SJCRH30 (cell line): ENCODE measurements at places on chromosomes 6 and 20. TPM values are rescaled to one million over a fixed set of nuclear protein-coding genes. Genes with fewer than 3 reads are reported as not detected.
A peak's percentile ranks its signal among the peaks of the same experiment; 100 is the strongest.

Gene EFCAB8
- total RNA-seq, result 0.28 and 0.58 TPM in 2 replicates

Gene TCF21
- total RNA-seq, result not detected in 2 replicates

Gene SSTR4
- total RNA-seq, result not detected in 2 replicates

Gene HLA-DQA1
- total RNA-seq, result not detected in 2 replicates

Gene BPIFB1
- not detected in 2 replicates for total RNA-seq

Gene BFSP1
- total RNA-seq, result not detected in 2 replicates

Gene RAET1L
- not detected in 2 replicates for total RNA-seq

Gene ANKRD66
- not detected in 2 replicates for total RNA-seq

Gene MLN
- total RNA-seq, result not detected in 2 replicates

Gene NRN1
- total RNA-seq, result 110 and 114 TPM in 2 replicates

Gene LRFN2
- not detected in 2 replicates for total RNA-seq

- H3K4me1 ChIP-seq, result peaks cover 16% of the 10 kb centered on the region
- H3K36me3 ChIP-seq, result no peaks in the 10 kb centered on the region
- DNase-seq, result no peak
- no peak overlapping the region for H3K27ac ChIP-seq
- no peaks in the 10 kb centered on the region for H3K27me3 ChIP-seq
These were observed 96.0 kb downstream of the SASH1 start for GRCh38 chr6:148438632-148439031.

DNA sequence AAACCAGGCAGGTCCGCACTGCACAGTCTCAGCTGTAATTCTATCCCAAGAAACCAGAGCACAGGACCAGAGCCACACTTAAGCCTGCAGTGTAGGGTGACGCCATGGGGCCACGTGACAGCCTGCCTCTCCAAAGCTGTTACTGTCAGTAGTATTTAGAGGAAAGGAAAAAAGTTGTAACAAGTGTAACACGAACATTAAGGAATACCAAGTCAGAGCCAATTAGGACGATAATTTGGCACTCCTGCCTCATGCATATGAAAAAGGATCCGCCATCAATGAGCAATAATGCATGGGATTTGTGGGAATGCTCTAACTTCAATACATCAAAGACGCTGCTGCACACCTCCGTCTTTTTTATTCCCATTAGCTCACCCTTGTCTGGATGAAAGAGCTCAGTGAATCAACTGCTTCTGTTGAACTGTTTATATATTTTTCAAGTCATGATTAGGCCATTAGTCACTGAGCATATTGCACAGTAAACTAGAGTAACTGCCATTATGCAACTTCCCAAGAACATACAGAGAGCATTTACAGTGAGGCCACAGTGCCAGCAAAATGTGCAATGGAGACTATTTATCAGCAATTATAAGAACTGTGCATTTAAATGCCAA is 79.9 kb downstream of the ATXN1 start:
- DNase-seq, result no peak
- H3K27ac ChIP-seq, result no peak overlapping the region
- no peaks in the 10 kb centered on the region for H3K36me3 ChIP-seq
- no peak overlapping the region for H3K4me3 ChIP-seq
- H3K27me3 ChIP-seq, result no peaks in the 10 kb centered on the region
- no peaks in the 10 kb centered on the region for H3K4me1 ChIP-seq

GRCh38 chr6:168949981-168950857 is 303.4 kb downstream of the THBS2 start:
- H3K4me3 ChIP-seq, result no peak overlapping the region
- no peaks in the 10 kb centered on the region for H3K36me3 ChIP-seq
- no peak for DNase-seq
- no peaks in the 10 kb centered on the region for H3K27me3 ChIP-seq

GRCh38 chr6:16168858-16169257 is 40.0 kb downstream of the MYLIP start:
- H3K4me3 ChIP-seq, result no peak overlapping the region
- H3K27ac ChIP-seq, result no peak overlapping the region
- H3K27me3 ChIP-seq, result no peaks in the 10 kb centered on the region

- H3K27me3 ChIP-seq, result no peaks in the 10 kb centered on the region
- peak overlapping the region; percentile 39 for H3K27ac ChIP-seq
- H3K4me3 ChIP-seq, result peak overlapping the region; percentile 69
- no peaks in the 10 kb centered on the region for H3K36me3 ChIP-seq
These were observed 70.7 kb upstream of the PRSS16 start for GRCh38 chr6:27176523-27177484.

GRCh38 chr6:8215631-8216030 is 113.3 kb upstream of the EEF1E1 start:
- no peak overlapping the region for H3K4me3 ChIP-seq
- no peak for DNase-seq
- H3K36me3 ChIP-seq, result no peaks in the 10 kb centered on the region
- no peak overlapping the region for H3K27ac ChIP-seq

DNA sequence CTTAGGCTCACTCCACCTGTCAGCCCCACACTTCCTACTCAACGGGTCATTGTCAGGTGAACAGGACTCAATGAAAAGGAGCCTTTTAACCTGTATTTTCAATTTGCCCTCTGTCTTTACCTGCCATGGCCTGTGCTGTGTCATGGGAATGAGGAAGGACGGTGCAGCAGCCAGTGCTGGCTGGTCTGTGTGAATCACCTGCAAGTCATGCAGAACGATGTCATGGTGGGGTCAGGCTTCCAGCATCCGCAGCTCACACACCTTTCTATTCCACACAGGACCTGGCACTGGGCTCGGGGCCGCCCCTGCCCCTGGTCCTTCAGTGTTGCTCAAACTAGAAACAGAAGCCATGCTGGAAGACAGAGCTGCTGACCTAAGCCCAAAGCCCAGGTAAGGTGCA is 188.7 kb upstream of the GMDS start:
- no peaks in the 10 kb centered on the region for H3K27me3 ChIP-seq
- DNase-seq, result no peak
- H3K27ac ChIP-seq, result no peak overlapping the region
- peaks cover 22% of the 10 kb centered on the region for H3K4me1 ChIP-seq
- no peak overlapping the region for H3K4me3 ChIP-seq
- H3K36me3 ChIP-seq, result no peaks in the 10 kb centered on the region

GRCh38 chr6:140566781-140567277 is 1192.4 kb upstream of the CITED2 start:
- no peak overlapping the region for H3K4me3 ChIP-seq
- DNase-seq, result peak; percentile 37
- H3K36me3 ChIP-seq, result no peaks in the 10 kb centered on the region
- H3K27ac ChIP-seq, result no peak overlapping the region
- no peaks in the 10 kb centered on the region for H3K27me3 ChIP-seq
- H3K4me1 ChIP-seq, result peaks cover 10% of the 10 kb centered on the region

- no peak for DNase-seq
- no peak overlapping the region for H3K4me3 ChIP-seq
- H3K27me3 ChIP-seq, result peaks cover 38% of the 10 kb centered on the region
- H3K36me3 ChIP-seq, result no peaks in the 10 kb centered on the region
- no peaks in the 10 kb centered on the region for H3K4me1 ChIP-seq
These were observed 106.5 kb downstream of the ATP9A start for GRCh38 chr20:51661609-51662178.

GRCh38 chr20:19212821-19213502 is 520 bp downstream of the SLC24A3 start:
- H3K4me1 ChIP-seq, result no peaks in the 10 kb centered on the region
- H3K27ac ChIP-seq, result no peak overlapping the region
- no peaks in the 10 kb centered on the region for H3K36me3 ChIP-seq
- DNase-seq, result peak; percentile 62
- H3K27me3 ChIP-seq, result peaks cover 25% of the 10 kb centered on the region

DNA sequence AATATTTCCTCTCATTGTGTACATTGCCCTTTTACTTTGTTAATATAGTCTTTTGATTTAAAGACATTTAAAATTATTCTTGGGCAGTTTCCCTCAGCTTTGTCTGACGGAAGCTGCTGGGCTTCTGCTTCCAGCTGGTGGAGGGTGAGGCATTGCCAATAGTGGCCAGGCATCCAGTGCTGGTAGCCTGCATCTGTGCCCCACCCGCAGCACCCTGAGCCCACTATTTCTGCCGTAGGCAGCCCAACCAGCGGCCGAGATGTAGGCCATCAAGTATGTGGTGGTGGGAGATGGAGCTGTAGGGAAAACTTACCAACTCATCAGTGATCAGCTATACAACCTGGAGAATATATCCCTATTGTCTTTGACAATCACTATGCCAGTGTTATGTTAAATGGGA is 226.0 kb upstream of the SYNCRIP start:
- H3K4me3 ChIP-seq, result no peak overlapping the region
- H3K4me1 ChIP-seq, result no peaks in the 10 kb centered on the region
- no peaks in the 10 kb centered on the region for H3K36me3 ChIP-seq

DNA sequence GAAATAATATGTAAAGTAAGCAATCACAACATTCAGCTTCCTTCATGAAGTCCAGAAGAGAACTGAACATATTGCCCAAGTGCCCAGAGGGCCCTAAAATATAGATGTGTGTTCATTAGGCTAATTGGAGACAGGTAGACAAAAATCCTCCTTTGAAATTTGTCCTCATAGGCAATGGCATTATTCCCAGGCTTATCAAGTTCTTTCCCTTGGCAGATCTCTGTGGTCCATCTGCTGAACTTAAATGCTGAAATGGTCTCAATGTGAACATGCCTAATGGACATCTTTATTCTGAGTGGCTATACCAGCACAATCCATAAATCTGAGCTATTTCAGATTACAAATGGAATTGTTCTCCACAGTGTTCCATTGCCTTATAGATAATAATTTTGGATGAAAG is 79.0 kb upstream of the BMP5 start:
- no peaks in the 10 kb centered on the region for H3K4me1 ChIP-seq
- DNase-seq, result no peak
- H3K27ac ChIP-seq, result no peak overlapping the region
- H3K36me3 ChIP-seq, result no peaks in the 10 kb centered on the region
- no peaks in the 10 kb centered on the region for H3K27me3 ChIP-seq
- H3K4me3 ChIP-seq, result no peak overlapping the region

DNA sequence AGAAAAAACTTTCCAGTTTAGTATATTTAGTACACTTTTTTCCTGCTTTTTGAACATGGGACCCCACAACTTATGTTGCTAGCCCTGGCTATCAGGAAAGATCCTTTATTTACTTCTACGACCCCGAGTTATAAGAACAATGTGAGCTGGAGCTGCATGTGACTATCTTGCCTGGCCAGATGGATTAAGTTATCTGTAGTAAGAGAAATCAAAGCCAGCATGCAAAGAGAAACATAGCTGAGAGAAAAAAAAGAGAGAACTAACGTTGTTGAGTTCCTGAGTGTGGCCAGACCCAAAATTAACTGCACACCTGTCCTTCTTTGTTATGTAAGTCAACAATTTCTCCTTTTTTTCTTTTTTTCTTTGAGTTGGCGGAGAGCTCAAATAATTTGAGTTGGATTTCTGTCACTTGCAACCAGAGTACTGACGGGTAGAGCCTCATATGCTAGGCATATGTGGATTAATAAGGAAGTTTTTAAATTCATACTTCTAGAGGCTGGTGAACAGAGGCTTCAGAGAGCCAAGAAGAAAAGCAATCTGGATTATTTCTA is 219.5 kb downstream of the HACE1 start:
- H3K27ac ChIP-seq, result no peak overlapping the region
- no peaks in the 10 kb centered on the region for H3K36me3 ChIP-seq
- no peak for DNase-seq
- H3K27me3 ChIP-seq, result no peaks in the 10 kb centered on the region

GRCh38 chr6:137489046-137490005 is 4.9 kb downstream of the OLIG3 start:
- no peak overlapping the region for H3K4me3 ChIP-seq
- no peak overlapping the region for H3K27ac ChIP-seq
- no peaks in the 10 kb centered on the region; the same call in 1 of the 2 replicates for H3K27me3 ChIP-seq
- DNase-seq, result no peak

GRCh38 chr20:6665621-6666355 is 101.7 kb upstream of the BMP2 start:
- no peak overlapping the region for H3K4me3 ChIP-seq
- H3K27me3 ChIP-seq, result no peaks in the 10 kb centered on the region
- H3K4me1 ChIP-seq, result peaks cover 17% of the 10 kb centered on the region
- peak overlapping the region; percentile 19; the same call in 1 of the 2 replicates for H3K27ac ChIP-seq

GRCh38 chr6:129619579-129620233 is 90.3 kb downstream of the ARHGAP18 start:
- no peaks in the 10 kb centered on the region; the same call in 1 of the 2 replicates for H3K4me1 ChIP-seq
- 0 out of 2 replicates have a peak, but pooled peaks cover 2% of the 10 kb centered on the region for H3K36me3 ChIP-seq
- no peaks in the 10 kb centered on the region for H3K27me3 ChIP-seq
- H3K27ac ChIP-seq, result no peak overlapping the region

DNA sequence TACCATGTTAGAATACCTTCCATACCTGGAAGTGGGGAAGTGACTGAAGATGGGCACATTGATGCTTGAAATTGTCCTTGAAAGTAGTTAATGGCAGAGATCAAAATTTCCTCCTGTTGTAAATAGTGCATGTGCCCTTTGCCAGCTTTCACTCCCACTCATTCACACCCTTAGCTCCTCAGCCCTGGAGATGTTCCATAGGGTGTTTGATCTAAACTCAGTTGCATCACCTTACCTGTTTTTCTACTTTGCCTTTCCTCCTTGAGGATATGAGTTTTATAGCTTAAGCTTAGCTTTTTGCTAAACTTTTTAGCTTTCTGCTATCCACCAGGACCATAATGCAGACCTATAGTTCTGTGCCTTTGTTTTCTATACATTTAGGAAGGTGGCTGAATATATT is 69.0 kb downstream of the CEP57L1 start:
- H3K4me1 ChIP-seq, result peaks cover 15% of the 10 kb centered on the region
- H3K36me3 ChIP-seq, result peaks cover 2% of the 10 kb centered on the region; the same call in 1 of the 2 replicates
- no peak overlapping the region for H3K4me3 ChIP-seq
- H3K27me3 ChIP-seq, result no peaks in the 10 kb centered on the region
- H3K27ac ChIP-seq, result no peak overlapping the region
- DNase-seq, result no peak

- no peak for DNase-seq
- no peak overlapping the region for H3K27ac ChIP-seq
- H3K4me1 ChIP-seq, result peaks cover 32% of the 10 kb centered on the region
These were observed 13.0 kb upstream of the TGM2 start for GRCh38 chr20:38178065-38178491.

DNA sequence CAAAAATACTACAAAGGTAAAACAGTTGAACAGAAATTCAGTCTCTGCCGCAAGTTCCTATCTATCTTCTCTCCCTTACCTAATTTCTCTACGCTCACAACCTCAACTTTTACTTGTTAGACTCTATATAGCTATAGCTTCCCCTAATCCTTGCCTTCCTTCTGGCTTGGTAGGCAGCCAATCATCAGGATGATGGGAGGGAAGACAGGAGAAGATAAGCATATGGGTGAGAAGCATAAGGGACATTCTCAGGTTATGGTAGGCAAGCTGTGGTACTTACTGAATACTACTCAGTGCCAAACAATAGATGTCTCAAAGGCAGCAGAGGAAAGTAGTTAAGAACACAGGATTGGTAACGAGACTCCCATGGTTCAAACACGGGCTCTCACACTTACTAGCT is 7.8 kb downstream of the CCNC start:
- H3K27ac ChIP-seq, result no peak overlapping the region
- no peaks in the 10 kb centered on the region for H3K27me3 ChIP-seq
- no peak overlapping the region for H3K4me3 ChIP-seq
- H3K4me1 ChIP-seq, result no peaks in the 10 kb centered on the region; the same call in 1 of the 2 replicates
- H3K36me3 ChIP-seq, result peaks cover 44% of the 10 kb centered on the region

- no peak overlapping the region for H3K4me3 ChIP-seq
- no peaks in the 10 kb centered on the region for H3K36me3 ChIP-seq
- no peak overlapping the region for H3K27ac ChIP-seq
- no peaks in the 10 kb centered on the region for H3K4me1 ChIP-seq
These were observed 33.8 kb upstream of the NT5E start for GRCh38 chr6:85416049-85416448.

GRCh38 chr6:89035252-89036101 is 45.1 kb upstream of the PNRC1 start:
- no peaks in the 10 kb centered on the region for H3K27me3 ChIP-seq
- peak overlapping the region; percentile 38 for H3K4me3 ChIP-seq
- peaks cover 9% of the 10 kb centered on the region; the same call in 1 of the 2 replicates for H3K4me1 ChIP-seq
- peak; percentile 36 for DNase-seq
- H3K36me3 ChIP-seq, result no peaks in the 10 kb centered on the region
